Right renal pelvis (tissue), 4 donors: ENCODE measurements at places on chromosomes 16 and 17. TPM values are rescaled to one million over a fixed set of nuclear protein-coding genes. Genes with fewer than 3 reads are reported as not detected.

DNA sequence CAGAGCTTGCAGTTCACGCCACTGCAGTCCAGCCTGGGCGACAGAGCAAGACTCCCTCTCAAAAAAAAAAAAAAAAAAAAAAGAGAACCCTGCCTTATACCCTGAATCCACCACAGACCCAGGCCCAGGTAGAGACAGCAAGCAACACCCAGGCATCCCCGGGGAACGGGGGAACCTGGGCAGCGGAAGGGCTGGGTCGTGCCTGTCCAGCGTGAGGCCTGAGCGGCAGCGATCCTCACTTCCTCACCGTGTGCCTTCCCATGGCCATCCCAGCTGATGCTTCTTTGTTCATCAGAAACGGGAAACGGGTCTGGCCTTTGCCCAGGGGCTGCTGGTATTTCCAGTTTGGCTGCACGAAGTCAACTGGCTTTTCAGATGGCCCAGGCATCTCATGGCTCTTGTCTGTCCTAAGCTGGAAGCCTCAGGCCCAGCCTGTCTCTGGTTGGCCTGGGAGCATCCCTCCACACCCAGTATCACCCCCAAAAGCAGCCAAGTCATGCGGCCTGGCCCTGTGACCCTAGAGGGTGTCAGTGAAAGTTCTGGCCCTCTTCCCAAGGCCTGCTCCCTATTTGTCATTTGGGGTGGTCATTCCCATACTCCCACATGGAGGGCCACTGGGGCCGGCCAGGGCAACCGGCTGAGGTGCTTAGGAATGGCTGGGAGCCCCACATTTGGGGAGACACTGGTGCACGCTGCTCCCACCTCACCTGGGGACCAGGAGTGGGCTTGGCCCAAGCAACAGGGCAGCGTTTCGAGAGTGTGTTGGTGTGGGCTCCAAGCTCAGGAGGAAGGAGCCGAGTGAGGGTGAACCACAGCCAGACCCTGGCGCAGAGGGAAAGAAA is 20.1 kb downstream of the FAM83G start:
- DNase-seq: no peak

- DNase-seq: no peak
Measured at GRCh38 chr16:2237493-2238149, 1.4 kb downstream of the DNASE1L2 start.

DNA sequence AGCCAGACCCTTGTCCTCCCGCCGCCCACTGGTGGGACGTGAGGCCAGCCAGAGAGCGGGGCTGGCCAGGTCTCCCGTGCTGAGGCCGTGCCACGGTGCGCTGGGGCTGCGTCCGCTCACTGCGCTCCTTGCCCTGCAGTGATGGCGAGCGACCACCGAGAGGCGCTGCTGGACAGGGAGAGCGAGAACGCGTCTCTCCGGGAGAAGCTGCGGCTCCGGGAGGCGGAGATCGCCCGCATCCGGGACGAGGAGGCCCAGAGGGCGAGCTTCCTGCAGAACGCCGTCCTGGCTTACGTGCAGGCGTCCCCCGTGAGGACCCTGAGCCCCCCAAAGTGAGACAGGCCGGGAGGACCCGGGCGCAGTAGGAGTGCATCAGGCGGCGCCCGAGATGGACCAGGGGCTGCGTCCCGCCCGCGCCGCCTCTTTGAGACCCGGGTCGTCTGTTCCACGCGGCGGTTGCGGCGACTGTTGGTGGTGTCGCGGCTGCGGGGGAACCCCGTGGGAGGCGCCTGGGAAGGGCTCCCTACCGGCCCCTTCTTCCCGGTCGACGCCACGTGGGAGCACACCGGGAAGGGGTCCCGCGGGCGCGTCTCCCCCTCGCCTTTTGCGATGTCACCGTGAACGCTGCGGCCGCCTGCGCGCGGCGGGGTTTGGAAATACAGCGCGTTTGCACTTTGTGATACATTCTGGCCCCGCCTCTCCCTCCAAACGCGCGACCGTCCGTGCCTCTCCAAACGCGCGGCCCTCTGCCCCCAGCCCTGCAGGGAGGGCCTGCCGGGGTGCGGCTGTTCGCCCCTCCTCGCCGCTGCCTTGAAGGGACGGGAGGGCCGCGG is 792 bp upstream of the RAC3 start:
- DNase-seq: no peak

GRCh38 chr17:49334744-49335512 is 27.1 kb downstream of the ZNF652 start:
- no peak for DNase-seq

- DNase-seq: no peak
Measured at GRCh38 chr16:48011878-48012658, 143.7 kb downstream of the ABCC12 start.

DNA sequence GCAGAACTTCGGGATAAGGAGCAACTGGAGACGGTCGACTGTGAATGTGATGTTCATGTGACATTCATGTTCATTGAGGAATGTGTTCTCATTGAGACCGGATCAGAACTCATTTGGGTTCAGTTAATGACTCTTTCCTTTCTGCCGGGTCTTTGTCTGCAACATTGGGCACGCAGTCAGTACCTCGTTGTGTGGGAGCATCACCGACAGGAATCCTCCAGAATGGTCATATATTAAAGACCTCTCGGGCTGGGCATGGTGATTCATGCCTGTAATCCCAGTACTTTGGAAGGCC is 144.6 kb downstream of the PITPNC1 start:
- no peak for DNase-seq

- no peak for DNase-seq
Measured at GRCh38 chr16:72409423-72409822, 237.5 kb upstream of the PMFBP1 start.

- DNase-seq: no peak
Measured at GRCh38 chr16:81241706-81242105, 3.2 kb downstream of the BCO1 start.

Gene ANKS3
- 23.6 TPM for polyA plus RNA-seq

Gene HOXB8
- 49.0 TPM for polyA plus RNA-seq
